CD4-positive, alpha-beta T cell treated with Interleukin-2 at 100 ng/mL for 4 hours (primary cell): ENCODE measurements at places on chromosomes 5 and 9.

- no peak for DNase-seq
Measured at GRCh38 chr5:176381423-176381822, 7.0 kb downstream of the NOP16 start.

- no peak for DNase-seq
Measured at GRCh38 chr5:51471630-51472029, 88.4 kb downstream of the ISL1 start.

DNA sequence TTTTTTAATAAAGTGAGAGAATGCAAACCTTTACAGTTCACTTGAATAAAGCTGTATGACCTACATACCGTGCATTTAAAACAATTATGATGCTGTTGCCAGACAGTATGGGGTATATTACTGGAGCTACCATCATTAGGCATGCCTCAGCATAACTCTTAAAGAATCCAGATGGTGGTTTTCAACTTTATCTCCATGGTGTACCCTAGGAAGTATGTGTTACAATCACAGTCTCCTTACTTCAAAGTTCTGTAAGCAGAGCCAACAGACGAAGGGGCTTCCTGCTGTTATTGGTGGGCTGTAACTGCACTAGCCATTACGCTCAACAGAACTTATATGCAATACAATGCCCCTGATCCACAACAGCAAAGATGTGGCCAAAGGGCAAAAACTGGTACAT lies 803.3 kb downstream of the DTWD2 start:
- no peak for DNase-seq

DNA sequence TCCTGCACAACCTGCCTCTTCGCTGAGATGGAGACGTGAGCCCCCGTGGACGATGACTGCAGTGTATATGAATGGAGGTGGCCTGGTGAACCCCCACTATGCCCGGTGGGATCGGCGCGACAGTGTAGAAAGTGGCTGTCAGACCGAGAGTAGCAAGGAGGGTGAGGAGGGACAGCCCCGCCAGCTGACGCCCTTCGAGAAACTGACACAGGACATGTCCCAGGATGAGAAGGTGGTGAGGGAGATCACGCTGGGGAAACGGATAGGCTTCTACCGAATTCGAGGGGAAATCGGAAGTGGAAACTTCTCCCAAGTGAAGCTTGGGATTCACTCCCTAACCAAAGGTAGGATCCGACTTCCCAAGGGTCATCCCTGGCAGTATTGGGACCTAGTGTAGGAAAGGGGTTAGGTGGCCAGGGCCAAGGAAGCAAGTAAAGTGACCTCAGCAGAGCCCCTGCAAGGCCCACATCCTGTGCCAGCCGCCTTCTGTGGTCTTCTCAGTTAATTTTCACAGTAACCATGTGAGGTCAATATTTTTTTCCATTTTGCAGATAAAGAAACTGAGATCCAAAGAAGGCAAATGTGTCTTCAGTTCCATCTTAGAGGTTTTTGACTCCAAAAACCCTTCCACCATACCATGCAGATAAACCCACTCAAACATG lies 53.8 kb downstream of the NIM1K start:
- no peak for DNase-seq

GRCh38 chr5:109693535-109694400 lies 4.0 kb downstream of the MAN2A1 start:
- DNase-seq, result no peak

- no peak for DNase-seq
Measured at GRCh38 chr9:115668521-115668920, 485.1 kb upstream of the PAPPA start.

DNA sequence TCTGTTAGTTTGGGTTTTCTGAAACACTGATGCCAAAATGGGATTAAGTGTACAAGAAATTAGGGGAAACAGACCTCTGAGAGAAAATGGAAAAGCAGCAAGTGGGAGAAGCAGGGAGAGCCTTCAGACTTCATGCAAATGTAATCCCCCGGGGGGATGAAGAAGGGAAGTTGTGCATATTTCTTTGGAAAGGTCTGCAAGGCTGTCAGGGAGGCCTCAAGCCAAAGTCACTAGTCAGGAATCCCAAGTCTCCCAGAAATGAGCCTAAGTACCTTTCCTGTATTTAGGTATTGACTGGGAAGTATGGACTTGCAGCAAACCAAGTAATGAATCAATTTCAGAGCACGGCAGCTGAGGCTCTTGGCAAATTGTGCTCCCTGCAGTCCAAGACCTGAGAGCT lies 2.2 kb downstream of the FTMT start:
- no peak for DNase-seq

DNA sequence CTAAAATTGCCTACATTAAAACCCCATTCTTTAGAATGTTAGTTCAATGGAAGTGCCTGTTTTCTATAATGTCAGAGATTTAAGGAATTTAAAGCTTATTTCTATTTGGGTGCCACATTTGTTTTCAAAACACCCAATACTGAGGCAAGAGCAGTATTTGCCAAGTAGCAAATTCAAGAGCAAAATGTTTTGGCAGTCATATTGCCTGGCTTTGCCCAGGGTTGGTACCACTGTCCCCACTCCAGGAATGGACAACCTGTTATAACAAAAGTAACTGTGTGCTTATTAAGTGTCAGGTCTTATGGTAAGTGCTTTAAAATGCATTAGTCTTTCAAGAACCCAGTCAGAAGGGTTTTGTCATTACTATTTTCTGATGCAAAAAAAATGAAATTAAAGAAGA lies 19.3 kb downstream of the ITGA1 start:
- no peak for DNase-seq

DNA sequence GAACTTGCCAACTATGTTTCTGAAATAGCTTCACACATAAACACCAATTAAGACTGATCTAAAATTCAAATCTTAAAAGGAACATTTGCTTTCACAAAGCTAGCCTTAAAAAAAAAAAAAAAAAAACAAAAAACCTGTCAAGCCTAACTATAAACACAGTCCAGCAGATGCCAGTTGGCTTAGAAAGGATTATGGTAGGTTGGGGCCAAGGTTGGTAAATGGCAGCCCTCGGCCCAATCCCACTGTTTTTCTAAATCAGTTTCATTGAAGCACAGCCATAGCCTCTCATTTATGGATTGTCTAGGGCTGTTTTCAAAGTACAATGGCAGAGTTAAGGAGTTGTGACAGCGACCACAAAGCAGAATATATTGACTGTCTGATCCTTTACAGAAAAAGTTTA lies 75.7 kb upstream of the FRRS1L start:
- DNase-seq, result no peak

- DNase-seq, result no peak
Measured at GRCh38 chr9:28976684-28977083, 1403.4 kb upstream of the C9orf72 start.

DNA sequence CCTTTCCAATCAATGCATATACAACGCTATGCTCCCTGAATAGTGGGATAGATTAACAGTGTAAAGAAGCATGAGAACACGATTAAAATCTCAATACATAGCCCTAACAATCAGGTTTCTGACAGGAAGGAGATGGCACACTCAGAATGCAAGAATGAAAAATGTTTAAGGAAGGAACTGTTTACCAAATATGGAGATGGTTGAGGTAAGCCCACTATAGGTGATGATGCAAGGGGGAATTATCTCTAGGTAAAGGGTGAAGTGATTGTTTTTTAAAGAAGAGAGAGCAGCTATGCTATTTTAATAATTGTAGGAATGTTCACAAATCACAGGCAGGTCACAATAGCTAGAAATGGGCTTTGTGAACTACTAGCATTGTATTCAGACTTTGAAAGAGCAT lies 302.4 kb downstream of the CHSY3 start:
- no peak for DNase-seq

GRCh38 chr5:28580616-28581015 lies 1542.2 kb upstream of the CDH9 start:
- no peak for DNase-seq

- no peak for DNase-seq
Measured at GRCh38 chr9:121281614-121282276, 13.8 kb downstream of the GSN start.

GRCh38 chr9:108783326-108783725 lies 72.5 kb downstream of the ACTL7B start:
- no peak for DNase-seq

DNA sequence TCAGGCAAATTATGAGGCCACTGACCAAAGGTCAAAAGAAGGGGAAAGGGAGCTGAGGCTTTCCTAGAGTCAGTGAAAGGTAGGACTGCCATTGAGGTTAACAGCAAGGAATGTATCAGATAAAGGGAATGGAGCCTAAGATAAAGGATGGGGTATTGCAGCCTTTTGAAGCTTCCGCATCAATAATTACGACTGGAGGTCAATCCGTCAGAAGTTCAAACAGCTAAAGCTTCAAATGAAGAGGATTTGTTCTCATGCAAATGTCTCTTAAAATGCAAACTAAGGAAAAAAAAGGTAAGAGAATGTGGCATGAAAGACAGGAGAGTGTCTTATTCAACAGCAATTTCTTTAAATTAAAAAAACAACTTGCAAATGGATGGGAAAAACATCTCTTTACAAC lies 341.1 kb upstream of the RGMB start:
- DNase-seq, result no peak

DNA sequence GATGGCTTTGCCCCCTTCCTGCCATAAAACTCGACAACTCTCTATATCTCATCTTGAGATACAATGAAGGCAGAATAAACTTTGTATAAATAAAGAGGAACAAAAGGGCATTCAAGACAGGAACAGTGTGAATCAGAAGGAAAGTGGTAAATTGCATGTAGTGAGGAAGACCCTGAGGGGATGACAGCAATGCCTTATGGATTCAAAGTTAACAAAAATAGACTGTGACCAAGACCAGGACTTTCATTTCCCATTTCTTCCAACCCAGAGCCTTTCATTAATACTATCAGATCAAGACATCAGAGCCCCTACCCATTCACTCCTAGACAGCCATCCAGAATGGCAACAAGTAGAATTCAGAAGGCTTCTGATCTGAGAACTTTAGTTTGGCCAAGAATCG lies 46.4 kb upstream of the ZNF462 start:
- DNase-seq, result no peak

GRCh38 chr5:137843676-137844299 lies 23.9 kb upstream of the MYOT start:
- DNase-seq, result no peak

DNA sequence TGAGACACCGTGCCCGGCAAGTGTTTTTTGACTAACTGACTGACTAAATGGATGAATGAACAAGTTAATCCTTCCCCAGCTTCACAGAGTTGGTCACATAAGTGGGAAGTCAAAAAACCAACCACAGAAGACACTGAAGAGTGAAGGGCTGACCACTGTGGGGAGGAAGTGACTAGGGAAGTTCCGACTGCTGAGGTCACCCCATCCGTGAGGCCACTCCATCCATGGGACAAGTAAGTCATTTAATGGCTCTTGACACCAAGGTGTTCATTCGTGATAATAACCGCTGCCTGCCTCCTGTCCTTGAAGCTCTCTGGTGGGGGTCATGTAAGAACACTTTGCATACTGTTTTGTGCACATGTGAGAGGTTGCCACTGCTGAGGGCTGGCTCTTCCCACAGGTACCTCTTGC lies 22.2 kb upstream of the CXCL14 start:
- no peak for DNase-seq

DNA sequence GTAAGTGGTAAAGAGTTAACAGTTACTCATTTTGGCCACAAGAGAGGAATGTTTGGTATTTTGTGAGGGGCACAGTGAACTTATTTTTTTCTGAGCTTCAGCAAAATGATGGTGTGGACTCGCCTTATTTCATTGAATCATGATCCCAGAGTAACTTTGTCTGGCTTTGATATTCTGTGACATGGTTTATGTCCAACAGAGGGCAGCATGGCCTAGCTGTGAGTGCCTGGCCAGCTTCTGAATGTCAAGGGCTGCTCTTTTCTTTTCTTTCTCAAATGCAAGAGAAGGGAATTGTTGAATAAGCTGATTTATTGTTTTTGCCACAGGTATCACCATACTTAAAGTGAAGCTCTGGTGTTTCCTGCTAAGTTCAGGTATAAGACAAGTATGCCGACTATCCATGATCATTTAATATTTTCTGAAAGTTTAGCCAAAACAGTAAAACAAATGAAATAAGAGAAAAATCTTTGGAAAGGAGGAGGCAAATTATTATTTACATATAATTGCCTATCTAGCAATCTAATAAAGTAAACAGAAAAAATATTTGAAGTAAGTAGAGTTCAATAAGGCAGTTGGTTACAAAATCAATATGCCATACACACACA lies 31.7 kb downstream of the MRPL22 start:
- no peak for DNase-seq

GRCh38 chr9:95729669-95730368 lies 145.7 kb upstream of the ERCC6L2 start:
- no peak for DNase-seq

DNA sequence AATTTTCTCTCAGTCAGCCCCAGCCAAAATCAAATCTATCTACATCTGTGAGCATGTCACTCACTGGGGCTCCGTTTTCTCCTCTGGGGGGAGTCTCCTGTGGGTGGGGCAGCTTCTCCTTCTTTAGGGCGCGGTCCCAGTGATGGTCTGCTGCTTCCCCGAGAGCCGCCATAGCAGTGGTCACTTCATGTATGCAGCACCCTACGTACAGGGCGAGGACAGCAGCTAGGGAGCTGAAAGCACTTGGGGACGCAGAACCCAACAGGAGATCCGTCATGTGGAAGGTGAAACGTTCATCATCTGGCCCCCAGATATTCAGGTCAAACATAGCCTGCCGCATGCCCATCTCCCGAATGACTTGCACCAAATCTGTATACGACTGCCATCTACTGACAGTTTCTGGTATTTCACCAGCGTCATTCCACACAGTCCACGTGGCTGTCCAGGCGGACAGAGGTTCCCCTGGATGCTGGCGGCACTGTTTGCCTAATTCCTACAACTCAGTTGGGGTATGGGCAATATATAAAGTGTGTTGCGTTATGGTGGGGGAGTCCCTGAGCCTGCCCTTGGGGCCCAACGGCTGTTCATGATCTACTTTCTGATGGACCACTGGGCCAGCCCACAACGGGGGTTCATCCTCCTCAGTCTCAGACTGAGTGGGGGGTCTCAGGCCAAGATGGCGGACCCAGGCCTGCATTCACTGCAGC lies 795.0 kb downstream of the EFNA5 start:
- no peak for DNase-seq

DNA sequence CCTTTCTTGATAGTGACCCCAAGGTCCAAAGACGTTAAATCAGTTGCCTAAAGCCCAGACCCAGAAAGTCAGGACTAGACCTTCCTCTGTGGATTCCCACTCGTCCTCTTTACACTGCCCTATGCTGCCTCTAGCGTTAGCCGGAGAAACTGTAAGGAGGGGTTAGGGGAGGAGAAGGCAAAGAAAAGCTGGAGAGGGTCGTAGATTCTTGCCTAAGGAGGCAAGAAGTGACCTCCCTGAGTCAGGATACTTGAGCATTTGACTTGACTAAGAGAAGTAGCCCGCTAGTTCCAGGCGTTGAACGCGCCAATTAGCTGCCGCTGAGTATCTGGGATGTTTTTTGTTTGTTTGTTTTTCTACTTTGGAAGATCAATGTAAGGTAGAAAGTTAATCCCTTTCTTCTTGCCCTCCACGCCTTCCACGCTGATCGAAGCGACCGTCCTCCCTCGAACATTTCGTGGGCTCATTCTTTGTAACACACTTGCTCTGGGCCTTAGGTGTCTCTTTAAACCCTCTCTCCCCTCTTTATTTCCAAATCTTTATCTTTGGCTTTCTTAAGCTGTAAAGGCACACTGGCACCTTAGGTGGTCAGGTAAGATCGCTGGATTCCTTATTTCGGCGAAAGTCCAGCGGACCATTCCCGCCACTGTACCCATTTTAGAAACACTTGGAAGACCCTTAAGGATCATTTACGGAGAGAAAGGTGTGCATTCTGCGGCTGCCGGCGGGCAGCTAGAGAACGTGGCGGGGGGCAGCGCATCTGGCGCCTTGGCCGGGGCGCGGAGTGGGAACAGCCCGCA lies 5.1 kb upstream of the RGMB start:
- peak; percentile 42 for DNase-seq

- no peak for DNase-seq
Measured at GRCh38 chr9:90300611-90301276, 341.9 kb downstream of the DIRAS2 start.

GRCh38 chr5:149561848-149562247 lies 10.6 kb upstream of the CSNK1A1 start:
- DNase-seq, result peak; percentile 8
